Heart left ventricle (tissue), 16 donors: ENCODE measurements at places on chromosomes 1 and 21. TPM values are rescaled to one million over a fixed set of nuclear protein-coding genes. Genes with fewer than 3 reads are reported as not detected.

Gene TNFRSF18
- total RNA-seq: not detected

Gene PTGFRN
- total RNA-seq: 98.7 TPM

Gene TCHH
- not detected for total RNA-seq

Gene TEDDM1
- total RNA-seq: not detected

Gene IFI16
- total RNA-seq: 19.1 TPM

DNA sequence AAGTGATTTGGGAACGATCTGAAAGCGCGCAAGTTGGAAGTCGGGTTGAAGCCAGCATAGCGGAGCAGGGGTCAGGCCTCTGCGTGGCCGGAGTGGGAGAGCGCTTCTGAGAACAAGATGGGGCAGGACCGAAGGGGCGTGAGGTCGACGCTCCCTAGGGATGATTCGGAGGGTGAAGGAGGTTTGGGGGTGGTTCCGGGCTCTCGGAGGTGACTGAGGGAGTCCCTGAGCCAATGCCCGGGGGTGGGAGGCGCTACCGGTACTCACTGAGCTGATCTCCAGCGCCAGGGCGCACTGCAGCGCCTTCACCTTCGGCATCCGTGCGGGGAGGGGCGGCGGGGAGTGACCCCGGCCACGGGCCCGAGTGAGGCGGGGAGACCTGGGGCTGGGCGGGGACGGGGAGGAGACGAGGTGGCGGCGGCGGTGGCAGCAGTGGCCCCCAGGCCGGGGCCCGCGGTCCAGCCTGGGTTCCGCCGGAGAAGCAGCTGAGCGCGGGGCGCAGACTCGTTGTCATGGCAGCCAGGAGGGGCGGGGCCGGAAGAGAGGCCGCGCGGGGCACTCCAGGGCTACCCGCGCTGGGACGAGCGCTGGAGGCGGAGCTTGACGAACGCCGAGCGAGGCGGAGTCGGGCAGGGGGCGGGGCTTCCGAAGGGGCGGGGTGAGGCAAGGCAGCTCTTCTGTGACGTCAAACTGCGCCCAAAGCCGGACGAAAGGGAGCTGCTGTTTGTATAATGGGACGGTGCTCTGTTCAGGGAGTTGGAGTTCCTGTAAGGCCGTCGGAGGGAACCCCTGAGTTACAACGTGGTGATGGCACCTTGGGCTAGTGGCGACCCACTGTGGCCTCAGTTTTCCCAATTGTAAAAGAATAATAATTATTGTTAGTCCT is at the start of gene SPATA6:
Gene SPATA6 (minus strand): TSS at position 514 of the 886 bp plus-strand sequence. CDS start 196 bp downstream, at position 318.
- peak; percentile 97 for DNase-seq

GRCh38 chr1:178311164-178311563 is 185.6 kb downstream of the CLEC20A start:
- no peak for DNase-seq

GRCh38 chr1:10601342-10602070 is 126.8 kb downstream of the PEX14 start:
- no peak for DNase-seq

- DNase-seq: no peak
Observed at GRCh38 chr1:246373828-246374569, 133.1 kb downstream of the SMYD3 start.

- DNase-seq: peak; percentile 80
Observed at GRCh38 chr1:67724928-67725560, 40.0 kb downstream of the GADD45A start.

- DNase-seq: no peak
Observed at GRCh38 chr1:152993186-152993585, 8.4 kb upstream of the SPRR3 start.

- no peak for DNase-seq
Observed at GRCh38 chr21:19433623-19434022, 1030.0 kb upstream of the TMPRSS15 start.

DNA sequence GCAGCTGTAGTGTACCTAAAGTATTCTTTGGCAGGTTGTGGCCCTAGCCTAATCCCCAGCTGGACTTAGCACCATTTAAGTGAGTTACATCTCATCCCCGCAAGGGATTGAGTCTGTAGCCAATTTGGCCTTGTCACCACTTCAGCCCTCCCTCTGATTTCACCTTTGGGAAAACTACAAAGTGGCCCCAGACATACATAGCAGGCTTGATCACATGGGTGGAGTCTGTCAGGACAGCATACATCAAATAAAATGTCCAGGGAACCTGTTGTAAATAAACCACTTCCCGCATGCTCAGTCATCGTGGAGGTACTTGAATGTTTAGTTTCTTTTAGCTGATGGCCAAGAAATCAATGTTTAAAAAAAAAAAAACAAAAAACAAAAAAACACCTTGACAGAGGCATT is 142.5 kb downstream of the DHRS3 start:
- DNase-seq: no peak

GRCh38 chr1:13582713-13583443 is 754 bp upstream of the PDPN start:
- no peak for DNase-seq

GRCh38 chr1:22643381-22643780 is at the start of gene C1QC:
Gene C1QC (plus strand): TSS chr1:22643633. CDS start chr1:22644024, 391 bp downstream.
- peak; percentile 56 for DNase-seq

DNA sequence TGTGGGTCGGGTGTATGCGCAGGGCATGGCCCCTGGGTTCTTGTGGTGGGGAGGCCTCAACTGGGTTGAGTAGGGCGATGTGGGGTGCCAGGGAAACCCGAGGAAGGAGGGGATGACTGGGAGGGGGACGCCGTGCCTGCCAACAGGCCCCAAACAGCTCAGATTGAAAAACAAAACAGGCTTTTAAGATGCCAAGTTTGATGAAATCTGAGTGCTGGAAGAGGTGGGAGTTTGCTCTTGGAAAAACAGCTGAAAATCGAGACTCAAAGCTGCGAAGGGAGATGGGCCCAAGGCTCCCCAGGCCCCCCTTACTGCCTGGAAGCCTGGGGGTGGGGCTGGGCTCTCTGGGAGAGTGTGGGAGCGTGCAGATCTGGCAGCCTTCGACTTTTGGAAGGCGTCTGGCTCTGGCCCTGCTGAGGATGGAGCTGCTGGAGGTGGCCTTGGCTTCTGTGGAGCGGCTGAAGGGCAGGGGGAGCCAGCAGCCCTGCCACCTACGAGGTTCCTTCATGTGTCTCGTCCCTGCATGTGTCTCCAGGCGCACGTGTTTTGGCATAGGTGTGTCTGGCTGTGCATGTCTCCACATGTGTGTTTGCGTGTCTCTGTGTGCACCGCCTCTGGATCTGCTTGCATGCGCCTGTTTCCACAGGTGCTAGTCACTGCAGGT is 33.3 kb downstream of the PTPRF start:
- no peak for DNase-seq

DNA sequence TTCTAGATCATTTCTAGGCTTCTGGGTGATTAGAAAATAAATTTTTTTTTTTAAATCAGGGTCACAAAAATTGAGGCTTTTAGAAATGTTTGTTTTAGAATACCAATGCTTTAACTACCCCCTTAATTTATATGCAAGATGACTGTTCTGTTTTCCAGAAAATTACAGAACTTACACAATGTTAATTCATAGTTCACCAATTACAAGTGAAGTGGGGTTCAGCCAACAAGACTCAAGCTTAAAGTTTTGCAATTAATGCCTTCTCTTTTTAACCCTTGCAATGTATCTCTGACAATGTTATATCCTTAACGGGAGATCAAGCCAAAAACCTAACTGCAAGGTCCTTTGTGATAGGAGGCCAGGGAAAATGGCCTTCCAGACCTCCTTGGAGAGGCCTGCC is 5.6 kb downstream of the PRELP start:
- no peak for DNase-seq
